Esophagus mucosa (tissue), 1 donor: ENCODE measurements at places on chromosomes 7 and 10. TPM values are rescaled to one million over a fixed set of nuclear protein-coding genes. Genes with fewer than 3 reads are reported as not detected.

Gene TRIM50
- total RNA-seq = not detected

Gene SPRN
- 0.12 TPM for total RNA-seq

Gene SCIN
- 1.1 TPM for total RNA-seq

Gene HOXA6
- 1.7 TPM for total RNA-seq

Gene CD36
- 4.2 TPM for total RNA-seq

Gene CCDC146
- 6.7 TPM for total RNA-seq

Gene TRIL
- 2.9 TPM for total RNA-seq

DNA sequence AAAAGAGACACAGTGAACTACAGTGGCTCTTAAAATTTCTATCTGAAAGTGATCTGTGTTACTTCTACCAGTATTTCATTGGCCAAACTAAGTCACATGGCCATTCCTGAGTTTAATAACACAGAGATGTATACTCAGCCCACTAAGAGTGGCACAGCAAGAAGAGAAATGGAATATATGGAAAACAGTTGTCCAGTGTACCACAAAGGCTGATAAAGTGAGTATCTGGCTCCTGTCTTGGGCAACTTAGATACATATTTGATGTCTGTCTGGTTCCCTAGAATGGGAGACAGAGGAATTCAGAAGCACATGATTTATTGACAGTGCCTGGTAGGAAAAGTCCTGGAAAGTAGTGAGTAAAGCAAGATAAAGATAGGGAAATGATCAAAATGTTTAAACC lies 10.1 kb upstream of the PON1 start:
- ATAC-seq = no peak

- peak; percentile 72 for ATAC-seq
Measured at GRCh38 chr7:96663457-96663856, 46.2 kb downstream of the SEM1 start.

- ATAC-seq = no peak
Measured at GRCh38 chr7:1501487-1502270, 2.5 kb downstream of the INTS1 start.

- ATAC-seq = no peak
Measured at GRCh38 chr10:122342293-122343134, 32.0 kb upstream of the PLEKHA1 start.

DNA sequence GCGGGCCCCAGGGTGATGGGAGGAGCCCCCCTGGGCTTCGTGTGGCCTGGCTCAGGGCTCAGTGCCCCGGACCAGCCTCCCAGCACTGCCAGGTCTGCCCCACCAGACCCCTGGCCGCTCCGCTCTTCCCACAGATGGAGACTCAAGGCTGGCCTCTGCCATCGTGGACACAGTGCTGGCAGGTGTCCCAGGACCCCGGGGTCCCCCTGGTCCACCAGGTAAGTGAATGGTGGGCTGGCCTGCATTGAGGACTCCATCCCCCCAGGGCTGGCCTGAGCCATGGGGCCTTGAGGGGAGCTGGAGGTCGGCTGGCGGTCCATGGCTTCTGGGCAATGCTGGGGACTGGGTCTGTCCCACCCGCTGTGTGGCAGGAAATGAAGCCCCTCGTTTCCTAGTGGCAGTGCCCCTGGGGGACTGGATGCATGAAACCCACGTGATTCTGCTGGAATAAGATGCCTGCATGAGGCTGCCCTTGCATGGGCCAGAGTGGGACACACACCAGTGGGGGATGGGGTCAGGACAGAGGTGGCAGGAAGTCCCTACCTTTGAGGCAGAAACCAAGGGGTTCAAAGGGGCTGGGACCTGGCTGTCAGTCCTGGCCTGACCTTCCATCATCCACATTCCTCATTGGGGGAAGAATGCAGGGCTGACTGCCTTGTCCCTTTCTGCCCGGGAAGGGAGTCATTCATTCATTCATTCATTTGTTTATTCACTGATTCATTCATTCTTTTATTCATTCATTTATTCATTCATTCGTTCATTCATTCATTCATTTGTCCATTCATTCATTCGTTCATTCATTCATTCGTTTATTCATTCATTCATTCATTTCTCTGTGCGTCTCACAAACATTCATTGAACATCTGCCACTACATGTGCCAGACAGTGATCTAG lies 81.8 kb downstream of the MYL10 start:
- ATAC-seq = no peak

DNA sequence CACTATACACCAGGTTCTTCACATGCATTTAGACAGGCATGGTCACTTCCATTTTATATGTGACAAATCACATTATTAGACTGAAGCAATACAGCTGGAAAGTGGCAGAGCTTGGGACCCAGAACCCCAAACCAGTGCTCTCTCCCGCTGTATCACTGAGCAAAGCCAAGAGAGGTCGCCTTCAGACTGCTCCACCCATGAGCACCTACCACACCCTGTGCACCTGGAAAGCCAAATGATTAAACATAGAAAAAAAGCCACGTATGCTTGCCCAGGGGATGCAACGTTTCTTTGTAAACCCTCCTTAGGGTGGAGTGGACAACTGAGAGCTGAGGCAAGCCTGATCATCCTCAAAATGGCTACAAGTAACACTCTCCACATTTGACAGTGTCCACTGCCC lies 72.5 kb downstream of the CCDC6 start:
- ATAC-seq = peak; percentile 58

GRCh38 chr7:131533151-131533559 lies 23.3 kb downstream of the PODXL start:
- no peak for ATAC-seq

- no peak for ATAC-seq
Measured at GRCh38 chr7:105910172-105910571, 33.8 kb upstream of the ATXN7L1 start.

GRCh38 chr10:9294865-9295264 lies 1240.4 kb downstream of the GATA3 start:
- ATAC-seq = no peak

GRCh38 chr10:62010366-62010765 lies 108.9 kb downstream of the ARID5B start:
- ATAC-seq = no peak

GRCh38 chr7:97576043-97576442 lies 155.8 kb upstream of the TAC1 start:
- no peak for ATAC-seq

GRCh38 chr7:139675127-139676125 lies 102.4 kb downstream of the HIPK2 start:
- no peak for ATAC-seq

- peak; percentile 55 for ATAC-seq
Measured at GRCh38 chr10:112361951-112362751, 11.8 kb upstream of the ACSL5 start.

GRCh38 chr10:95605163-95605562 lies 44.0 kb upstream of the SORBS1 start:
- no peak for ATAC-seq

- ATAC-seq = no peak
Measured at GRCh38 chr10:100520811-100521210, 1.1 kb upstream of the SEC31B start.

DNA sequence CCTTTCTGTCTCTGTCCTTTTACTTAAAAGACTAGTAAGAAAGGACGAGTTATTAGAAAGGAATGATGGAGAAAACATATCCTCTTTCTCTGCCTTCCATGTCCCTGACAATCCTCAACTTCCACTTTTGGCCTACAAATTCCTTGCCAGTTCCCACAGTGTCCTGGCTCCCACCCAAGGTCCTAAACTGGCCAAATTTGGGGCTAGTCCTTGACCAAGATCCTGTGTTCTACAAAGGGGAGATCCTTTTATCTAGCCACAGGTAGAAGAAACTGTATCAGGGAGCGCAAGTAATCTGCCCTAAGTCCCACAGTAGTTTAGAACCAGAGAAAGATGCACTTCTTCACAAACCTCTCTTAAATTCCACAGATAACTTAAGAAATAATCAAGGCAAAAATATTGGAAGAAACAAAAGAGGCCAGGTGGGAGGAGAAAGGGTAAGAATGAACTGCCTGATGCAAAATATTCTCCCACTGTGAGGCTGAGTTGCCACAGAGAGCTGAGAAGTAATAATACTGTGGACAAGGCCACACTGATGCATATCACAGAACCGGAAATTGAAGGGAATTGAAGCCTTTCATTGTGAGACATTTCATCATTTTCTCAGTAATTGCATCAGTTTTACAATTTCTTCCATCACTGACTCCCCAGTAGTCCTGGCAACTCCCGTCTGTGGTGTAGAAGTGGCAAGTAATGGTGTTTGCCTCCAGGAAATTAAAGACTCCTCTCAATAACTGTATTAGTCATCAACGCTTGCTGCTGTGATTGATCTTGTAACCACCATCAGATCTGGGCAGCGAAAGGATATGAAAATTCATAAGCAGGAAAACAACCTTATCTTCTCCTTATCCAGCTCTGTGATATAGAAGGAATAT lies 47.2 kb downstream of the DNAJC12 start:
- ATAC-seq = no peak

DNA sequence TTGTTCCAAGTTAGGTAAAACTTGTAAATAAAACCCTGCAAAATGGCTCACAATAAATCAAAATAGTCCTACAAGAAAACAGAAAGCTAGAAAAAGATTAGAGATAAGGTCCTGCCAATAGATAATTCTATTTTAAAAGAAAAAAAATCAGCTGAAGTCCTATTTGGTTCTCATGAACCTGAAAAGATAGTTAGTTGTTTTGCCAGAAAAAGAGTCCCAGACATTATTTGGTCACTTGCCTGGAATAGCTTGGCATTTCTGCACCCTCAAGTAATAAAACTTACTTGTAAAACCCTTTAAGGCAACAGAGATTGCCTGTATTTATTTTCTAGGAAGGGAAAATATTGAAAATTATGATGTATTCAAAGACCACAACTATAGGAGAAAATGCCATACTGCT lies 47.7 kb downstream of the LRRN3 start:
- no peak for ATAC-seq

GRCh38 chr10:122142641-122143237 lies 128.4 kb upstream of the BTBD16 start:
- ATAC-seq = peak; percentile 70

DNA sequence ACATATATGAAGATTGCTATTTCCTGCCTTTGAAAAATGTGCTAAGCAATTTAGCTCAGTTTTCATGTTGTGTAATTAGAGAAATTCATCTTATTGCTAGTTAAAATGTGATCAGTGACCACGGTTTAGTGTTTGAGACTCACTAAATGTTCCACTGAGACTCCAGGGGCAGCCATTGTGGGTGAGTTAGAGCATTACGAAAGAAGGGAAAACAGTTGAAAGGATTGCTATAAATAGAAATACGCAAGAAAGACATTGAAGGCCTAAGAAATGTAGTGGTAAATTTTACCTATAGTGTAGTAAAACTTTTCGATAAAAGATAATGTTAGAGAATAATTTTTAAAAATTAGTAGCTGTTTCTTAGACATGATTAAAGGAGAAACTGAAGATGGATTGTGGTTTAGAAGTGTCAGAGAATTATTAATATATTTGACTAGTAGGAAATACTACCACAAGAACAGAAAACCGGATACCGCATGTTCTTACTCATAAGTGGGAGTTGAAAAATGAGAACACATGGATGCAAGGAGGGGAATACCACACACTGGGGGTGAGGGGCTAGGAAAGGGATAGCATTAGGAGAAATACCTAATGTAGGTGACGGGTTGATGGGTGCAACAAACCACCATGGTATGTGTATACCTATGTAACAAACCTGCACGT lies 394.5 kb downstream of the SEMA3D start:
- ATAC-seq = no peak

DNA sequence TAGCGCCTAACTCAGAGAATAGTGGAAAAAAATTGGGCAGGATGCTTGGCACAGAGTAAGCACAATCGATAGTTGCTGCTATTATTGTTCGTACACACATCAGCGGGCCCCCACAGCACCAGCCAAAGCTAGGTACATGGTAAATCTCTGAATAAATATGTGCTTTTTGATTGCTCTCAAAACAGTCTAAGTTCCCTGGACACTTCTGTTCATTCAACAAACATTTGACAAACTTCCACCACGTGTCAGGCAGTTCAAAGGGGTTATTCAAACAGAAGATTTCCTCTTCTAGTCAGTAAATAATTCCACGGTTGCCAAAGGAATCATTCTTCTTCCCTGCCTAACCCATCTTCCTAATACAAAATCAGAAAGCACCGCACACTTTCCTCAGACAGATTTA lies 150.8 kb downstream of the DGKI start:
- ATAC-seq = no peak

DNA sequence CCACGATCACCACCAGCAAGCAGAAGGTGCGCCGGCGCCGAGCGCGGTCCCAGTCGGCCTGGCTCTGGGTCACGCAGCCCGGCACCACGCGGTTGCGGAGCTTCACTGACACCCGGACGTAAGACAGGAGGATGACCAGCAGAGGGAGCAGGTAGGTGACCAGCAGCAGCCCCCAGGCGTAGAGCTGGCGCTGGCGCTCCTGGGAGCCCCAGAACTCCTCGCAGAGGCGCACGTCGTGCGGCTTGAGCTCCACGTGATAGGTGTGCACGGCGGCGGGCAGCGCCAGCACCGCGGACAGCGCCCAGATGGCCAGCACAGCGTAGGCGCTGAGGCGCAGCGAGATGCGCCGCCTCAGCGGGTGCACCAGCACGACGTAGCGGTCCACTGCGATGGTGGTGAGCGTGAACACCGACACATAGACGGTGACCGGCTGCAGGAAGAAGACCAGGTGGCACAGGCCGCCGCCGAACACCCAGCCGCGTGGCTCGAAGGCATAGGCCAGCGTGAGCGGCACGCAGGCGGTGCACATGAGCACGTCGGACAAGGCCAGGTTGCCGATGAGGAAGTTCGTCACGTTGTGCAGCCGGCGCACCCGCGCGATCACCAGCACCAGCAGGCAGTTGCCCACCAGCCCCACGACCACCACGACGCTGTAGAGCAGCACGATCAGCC lies 920 bp downstream of the PRLHR start:
- peak; percentile 50 for ATAC-seq

DNA sequence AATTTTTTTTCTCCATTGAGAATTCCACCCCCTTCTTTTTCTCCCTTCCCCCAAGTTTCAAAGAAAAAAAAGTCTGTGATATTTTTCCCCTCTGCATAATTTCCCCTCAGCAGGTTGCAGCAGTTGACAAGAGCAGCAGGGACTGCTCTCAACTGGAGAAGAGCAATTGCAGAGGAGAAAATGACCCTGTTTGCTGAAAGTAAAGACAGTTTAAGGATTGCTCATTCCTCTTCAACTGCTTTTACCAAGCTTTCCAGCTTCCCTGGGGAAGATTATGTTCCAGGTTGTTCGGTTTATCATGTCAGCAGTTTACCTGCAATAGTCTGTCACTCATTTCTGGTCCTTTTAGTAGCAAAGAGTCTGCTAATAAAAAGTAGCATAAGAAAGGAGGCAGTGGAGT lies 16.2 kb downstream of the AGK start:
- no peak for ATAC-seq

DNA sequence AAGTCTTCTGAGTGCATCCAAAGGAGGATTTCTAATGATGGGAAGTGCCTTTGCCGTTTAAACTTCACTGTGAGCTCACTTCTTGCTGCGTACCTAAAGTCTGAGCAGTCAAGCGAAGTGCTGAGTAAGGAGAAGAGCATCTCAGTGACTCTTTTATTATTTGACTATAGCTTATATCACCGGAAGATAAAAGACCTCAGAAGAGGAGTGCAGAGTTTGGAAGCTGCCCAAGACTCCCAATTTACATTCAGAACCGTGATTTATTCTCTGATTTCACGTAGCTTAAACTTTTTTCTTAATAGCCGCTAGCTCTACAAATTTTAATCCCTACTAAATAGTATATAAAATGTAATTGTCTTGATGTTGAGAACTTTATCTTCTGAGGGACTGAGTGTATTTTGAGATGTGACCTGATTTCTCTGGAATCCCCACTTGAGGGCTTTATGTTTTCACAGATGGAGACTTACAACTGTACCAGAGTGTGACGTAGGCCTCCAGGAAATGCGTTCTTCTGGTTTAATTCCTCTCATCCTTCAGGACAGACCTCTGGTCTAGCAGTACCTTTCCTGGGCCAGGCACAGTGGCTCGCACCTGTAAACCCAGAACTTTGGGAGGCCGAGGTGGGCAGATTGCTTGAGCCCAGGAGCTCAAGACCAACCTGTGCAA lies 51.1 kb downstream of the CAMK1D start:
- no peak for ATAC-seq
